ENCODE measurements at places on chromosomes 1 and 21.

GRCh38 chr1:241918879-241919278 is 38.7 kb upstream of the BECN2 start:
- DNase-seq: peak; percentile 3

DNA sequence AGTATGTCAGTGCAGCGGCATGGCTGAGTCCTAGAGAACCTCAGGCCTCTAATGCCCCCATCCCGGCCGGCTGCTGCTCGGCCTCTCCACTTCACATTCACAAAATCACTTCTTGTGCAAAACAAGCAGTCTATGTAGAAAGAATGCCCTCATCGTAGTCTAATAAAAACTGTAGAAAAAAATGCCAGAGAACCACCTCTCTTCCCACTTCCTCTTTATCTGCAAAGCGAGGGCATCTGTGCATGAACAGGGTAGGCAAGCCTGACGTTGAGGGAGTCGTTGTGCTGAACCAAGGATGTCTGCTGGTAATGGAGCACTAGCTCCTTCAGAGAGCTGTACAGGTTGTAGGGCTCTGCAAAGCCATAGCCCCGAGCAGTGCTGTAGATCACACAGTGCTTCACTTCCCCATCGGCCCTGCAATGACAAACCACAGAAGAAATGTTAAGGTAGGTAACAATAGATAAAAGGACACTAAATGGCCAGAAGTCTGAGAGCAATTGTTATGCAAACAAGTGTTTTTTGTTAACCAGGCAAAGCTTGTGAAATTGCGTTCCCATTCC is 88.9 kb downstream of the PIK3R3 start:
- DNase-seq: peak; percentile 79

DNA sequence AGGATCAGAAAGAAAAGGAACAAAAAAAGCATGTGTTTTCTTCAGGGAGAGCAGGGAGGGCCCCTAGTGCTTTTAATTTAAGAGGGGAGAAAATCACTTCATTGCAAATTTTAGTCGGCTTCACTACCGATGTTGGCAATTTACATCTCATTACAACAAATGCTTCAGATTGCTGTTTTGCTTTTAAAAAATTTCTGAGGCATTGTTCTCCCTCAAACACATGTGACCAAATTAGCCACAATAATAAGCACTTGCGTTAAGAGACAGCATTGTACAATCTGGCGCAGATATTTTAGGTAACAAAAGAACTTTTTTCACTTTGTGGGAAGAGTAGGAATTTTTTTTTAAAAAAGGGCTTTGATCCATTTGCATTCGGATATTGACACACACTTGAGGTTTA is 29.8 kb downstream of the BEND5 start:
- no peak for DNase-seq

DNA sequence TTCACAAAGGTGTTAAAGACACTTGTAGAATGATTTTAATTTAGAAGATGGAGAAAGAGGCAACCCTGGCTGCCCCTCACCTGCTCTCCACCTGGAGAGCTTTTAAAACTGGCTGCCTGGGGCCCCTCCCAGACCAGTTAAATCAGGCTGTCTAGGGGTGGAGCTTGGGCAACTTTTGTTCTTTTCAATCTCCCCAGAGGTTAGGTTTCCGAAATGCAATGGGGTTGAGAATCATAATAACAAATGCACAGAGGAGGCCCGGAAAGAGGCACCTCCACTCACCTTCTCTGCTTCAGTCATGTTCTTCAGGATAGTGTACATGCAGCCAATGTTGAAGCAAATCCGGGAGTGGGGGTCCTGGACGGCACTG is 400 bp downstream of the NCF2 start:
- DNase-seq: no peak

DNA sequence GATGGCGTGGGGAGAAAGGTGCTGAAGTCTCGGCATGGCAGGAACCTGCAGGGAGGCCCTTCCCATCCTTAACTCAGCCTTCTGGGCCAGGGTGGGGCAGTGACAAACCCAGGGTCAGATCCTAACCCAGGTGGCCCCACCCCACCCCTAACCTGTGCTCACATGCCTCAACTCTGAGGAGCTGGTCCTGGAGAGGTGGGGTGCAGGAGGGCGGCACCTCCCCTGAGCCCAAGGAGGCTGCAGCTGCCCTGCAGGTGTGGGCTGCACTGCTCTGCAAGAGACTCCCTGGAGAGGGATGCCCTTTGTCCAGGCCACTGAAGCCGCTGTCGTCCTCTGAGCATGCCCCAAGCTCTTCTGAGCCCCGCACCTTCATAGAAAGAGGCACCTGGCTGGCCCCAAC is 15.2 kb upstream of the ADAMTSL4 start:
- DNase-seq: no peak

GRCh38 chr1:60989749-60990713 is 92.3 kb upstream of the NFIA start:
- DNase-seq: peak; percentile 13

- DNase-seq: peak; percentile 91
Measured at GRCh38 chr1:155139895-155140629, at the start of gene DPM3. Gene DPM3, minus strand, starts transcription at chr1:155140531. Its CDS starts 291 bp downstream, at chr1:155140240.

GRCh38 chr1:174445351-174445750 is 2.4 kb upstream of the GPR52 start:
- DNase-seq: no peak

- DNase-seq: no peak
Measured at GRCh38 chr1:54940042-54940441, 40.4 kb upstream of the TMEM61 start.

- DNase-seq: peak; percentile 63
Measured at GRCh38 chr1:19449454-19450228, 35.7 kb downstream of the CAPZB start.
